ENCODE measurements at places on chromosomes 7 and 10.
A peak's percentile ranks its signal among the peaks of the same experiment; 100 is the strongest.

DNA sequence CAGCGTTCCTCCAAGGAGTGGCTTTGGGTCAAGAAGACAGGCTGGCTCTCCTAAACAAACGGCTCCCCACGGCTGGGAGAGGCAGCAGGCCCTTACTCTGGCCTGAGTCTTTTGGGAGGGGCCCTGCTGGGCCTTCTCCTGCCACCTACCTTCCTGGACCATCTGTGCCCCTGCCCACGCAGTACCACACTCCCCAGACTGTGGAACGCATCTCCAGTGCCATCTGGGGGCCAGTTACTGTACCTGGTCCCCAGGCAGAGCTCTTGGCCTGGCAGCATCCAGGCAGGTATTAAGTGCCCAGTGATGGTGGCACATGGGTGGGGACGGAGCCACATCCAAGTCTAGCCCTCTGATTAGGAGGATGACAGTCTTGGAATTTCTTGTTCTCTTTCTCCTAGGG lies 14.4 kb downstream of the ALKBH4 start:
- peak; percentile 17 for DNase-seq

DNA sequence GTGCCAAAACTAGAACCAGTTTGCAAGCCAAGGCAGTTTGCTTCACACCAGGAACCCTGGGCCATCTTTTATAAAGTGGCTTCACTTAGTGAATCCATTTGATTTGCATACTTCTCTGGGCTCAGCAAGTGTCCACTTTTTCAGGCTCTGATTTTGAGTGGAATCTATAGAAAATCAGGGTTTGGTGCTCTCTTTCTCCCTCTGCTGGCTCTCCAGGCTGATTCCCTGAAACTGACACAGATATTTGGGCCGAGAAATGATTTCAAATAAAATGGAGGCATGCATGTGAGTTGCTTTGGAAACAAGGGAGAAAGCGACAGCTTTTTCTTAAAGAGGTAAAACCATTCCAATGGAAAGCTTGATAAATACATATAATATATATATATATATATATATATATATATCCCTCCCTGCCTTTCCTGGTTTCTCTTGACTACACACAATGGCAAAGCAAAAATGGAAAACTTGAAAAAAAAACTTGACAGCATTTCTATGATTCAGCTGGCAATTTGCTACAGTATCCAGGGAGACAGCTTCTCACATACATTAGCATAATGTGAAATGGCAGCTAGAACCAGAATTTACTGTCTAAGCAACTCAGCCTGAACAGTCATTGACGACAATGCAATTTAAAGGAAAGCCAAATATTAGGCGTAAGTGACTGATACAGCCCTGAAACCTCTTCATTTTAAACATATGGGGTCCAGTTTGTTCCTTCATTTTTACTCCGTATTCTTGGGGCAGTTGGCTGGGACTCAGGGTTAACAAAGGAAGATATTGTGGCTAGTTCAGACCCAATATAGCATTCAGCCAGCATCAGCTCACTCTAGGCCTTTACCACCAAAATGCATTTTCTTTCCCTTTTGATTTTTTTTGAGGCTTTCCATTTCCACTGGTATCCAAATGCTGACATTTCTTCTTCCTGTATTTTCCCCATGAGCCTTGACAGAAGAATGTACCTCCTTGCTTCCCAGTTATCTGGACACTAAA lies 188.5 kb downstream of the TMEM178B start:
- DNase-seq, result no peak

DNA sequence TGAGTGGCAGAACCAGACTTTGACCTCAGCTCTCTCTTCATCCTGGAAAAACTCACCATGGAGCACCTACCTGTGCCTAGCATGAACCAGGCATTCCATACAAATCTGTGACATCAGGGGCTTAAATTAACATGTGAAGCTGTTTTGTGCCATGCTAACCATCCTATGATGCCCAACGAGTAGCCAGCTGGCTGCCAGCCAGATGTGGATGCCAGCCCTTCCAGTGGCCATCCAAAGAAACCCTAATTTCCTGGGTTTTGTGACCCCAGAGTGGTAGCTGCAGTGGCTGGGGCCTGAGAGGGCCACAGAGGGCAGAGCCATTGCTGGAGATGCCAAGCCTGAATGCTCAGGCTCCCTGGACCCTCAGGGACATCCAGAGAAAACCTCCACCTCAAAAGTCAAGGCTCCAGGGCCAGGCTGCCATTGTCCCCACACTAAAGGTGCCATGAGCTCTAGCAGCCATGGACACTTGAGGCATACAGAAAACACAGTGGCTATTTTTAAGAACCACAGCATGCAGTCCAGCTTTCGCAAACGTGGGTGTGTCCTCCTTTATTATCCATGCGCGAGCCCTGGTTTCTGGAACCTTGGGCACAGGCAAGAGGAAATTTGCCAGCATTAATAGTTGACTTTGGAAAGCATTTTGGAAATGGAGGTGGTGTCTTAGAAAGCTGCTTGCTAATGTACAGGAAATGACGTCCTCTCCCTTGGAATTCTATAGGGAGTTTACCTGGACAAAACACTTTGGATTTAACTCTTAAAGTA lies 6.0 kb downstream of the CPXM2 start:
- no peak for DNase-seq

- DNase-seq, result no peak
These were observed 247.8 kb upstream of the SMIM30 start for GRCh38 chr7:113366122-113366521.

DNA sequence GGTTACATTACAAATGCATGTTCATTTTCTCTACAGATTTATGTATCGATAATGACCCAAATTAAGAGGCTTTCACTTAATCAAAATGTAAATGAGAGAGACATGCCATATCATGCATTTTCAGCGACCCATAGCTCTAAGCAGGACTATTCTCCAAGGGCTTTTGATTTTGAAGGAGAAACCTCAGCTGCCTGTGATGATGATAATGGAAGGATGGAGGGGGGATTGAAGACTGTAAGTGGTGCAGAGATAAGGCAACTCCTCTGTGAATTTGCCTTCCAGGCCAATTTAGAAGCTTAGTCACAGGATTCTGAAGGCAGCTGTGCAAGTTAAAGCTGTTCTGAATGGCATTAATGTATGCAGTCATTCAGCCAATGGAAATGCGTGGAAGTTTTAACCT lies 8.3 kb downstream of the VSTM2A start:
- DNase-seq, result no peak

DNA sequence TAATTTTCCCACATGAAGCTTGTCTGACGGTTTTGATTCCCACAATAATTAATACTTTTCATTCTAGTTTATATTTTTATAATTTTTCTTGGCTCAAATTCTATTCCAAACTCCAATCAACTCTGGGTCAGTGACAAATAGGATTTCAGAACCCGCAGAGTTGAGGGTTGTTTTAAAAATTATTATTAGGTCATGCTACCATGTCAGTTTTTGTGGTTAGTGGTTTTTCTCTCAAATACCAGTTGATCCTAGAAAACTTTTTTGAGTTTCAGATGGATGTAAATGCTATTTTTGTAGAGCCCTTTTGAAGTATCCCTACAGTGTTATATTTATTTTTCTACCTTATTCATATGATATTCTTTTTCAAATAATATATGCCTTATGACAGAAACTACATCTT lies 237.4 kb downstream of the SEMA3D start:
- DNase-seq, result no peak

DNA sequence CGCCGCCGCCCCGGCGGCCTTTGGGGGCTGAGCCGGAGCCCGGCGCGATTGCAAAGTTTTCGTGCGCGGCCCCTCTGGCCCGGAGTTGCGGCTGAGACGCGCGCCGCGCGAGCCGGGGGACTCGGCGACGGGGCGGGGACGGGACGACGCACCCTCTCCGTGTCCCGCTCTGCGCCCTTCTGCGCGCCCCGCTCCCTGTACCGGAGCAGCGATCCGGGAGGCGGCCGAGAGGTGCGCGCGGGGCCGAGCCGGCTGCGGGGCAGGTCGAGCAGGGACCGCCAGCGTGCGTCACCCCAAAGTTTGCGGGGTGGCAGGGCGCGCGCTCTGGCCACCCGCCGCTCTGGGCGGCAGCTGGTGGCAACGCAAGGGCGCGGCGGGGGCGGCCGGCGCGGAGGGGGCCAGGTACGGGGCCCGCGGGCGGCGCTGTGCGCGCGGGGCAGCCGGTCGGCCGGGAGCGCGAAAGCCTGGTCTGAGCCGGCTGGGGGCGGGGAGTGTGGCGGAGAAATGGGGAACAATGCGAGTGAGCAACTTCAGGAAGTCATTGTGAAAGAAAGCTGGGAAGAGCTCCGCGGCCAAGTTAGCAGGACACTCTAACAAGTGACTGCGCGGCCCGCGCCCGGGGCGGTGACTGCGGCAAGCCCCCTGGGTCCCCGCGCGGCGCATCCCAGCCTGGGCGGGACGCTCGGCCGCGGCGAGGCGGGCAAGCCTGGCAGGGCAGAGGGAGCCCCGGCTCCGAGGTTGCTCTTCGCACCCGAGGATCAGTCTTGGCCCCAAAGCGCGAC lies at the start of gene IKZF1:
Gene IKZF1 (plus strand): TSS at position 588 of the 782 bp plus-strand sequence. CDS start 14,346 bp downstream, outside the sequence.
- DNase-seq, result peak; percentile 60

DNA sequence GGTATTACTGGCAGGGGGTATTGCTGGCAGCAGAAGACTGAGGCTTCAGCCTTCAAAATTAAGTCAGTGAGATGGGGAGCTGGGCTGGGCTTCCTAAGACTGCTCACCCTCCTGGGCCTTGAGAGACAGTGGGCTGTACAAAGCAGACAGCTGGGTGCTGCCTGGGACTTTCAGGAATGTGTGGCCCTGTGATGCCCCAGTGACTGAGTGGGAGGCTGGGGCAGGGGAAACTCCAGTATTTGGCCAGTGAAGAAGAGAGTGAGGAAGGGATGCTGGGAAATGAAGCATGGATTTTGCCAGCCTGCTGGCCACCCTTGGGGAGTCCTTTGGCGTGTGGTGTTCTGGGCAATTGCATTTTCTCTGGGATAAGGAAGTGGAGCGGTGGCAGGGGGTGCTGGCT lies 442 bp downstream of the ANKRD2 start:
- no peak for DNase-seq

DNA sequence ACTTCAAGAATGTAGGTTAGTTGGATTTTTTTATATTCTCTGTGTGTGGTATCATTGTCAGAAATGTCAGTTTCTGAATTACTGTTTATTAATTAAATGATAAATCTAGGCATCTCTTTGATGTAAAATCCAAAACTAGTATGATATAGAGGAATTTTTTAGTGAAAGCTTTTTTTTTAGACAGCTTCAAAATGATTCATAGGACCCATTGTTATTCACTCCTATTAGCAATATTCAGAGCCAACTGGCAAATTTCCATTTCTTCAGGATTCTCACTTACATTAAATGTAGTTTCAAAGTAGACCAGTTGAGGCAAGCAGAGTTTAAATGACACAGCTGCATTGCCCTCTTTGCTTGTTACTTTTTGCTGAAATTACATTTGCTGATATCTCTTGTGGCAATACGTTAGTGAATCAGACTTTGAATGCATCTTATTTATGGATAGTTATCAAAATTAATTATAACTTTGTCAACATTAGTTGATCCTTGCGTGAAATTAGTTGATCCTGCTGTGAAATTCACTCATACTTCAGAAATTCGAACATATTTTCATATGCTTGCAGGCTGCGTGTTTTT lies 20.3 kb downstream of the ZNF277 start:
- DNase-seq, result no peak

GRCh38 chr7:24388212-24388611 lies 104.2 kb downstream of the NPY start:
- no peak for DNase-seq

DNA sequence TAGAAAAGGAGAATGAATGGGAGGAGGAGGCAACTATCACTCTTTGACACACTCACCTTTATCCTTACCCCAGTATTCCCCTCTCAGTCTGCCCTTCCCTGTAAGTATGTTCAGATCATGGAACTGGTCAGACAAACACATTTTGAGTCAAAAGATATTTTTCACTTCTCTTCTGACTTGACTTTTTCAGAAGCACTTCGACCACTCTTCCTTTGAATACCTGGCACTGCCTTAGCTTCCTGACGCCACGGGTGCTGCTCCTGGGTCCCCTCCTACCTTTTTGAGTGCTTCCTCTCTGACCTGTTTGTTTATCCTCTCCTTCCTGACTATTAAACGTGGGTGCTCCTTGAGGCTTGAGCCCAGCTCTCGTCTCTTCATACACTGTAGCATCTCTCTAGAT lies 19.8 kb upstream of the C10orf67 start:
- no peak for DNase-seq

DNA sequence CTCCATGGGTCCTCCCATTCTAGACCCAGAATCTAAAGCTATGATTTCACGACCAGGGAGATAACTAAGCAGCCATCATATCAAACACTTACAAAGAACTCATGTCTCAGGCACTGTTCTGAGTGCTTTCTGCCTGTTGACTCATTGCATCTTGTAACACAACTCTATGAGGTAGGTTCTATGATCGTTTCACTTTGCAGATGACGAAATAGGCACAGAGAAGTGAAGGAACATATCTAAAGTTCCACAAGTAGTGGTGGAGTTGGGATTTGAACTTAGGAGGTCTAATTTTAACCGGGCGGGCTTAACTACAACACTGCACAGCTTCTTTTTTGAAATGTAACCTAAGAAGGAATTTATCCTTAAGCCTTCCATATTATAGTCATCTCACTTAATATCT lies 2.9 kb downstream of the RBP4 start:
- DNase-seq, result no peak

- DNase-seq, result no peak
These were observed 220.9 kb downstream of the C7orf25 start for GRCh38 chr7:42690794-42691639.

GRCh38 chr7:116342125-116342524 lies 131.8 kb downstream of the TES start:
- no peak for DNase-seq

DNA sequence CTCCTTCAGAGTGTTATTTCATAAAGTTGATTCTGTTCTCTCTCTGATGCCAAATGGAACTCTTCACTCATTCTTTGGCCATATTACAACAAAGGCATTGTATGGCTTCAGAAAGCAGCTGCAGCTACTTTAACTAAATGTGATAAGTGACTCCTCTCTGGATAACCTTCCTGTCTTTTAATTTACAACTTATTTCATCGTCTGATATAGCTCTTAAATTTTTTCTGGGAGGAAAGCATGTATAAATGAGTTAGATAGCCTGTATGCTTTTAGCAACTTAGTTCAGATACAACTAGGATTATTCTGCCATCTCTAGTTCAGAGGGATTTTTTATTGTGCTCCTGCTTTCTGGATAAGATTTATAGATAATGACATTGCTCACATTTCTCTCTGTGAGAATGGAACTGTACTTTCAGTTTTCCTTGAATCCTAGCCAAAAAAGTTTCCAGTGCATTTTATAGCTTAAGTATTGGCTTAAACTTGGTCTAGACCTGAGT lies 57.5 kb downstream of the KLHDC10 start:
- DNase-seq, result no peak

GRCh38 chr7:20365486-20365885 lies 34.8 kb downstream of the ITGB8 start:
- no peak for DNase-seq

DNA sequence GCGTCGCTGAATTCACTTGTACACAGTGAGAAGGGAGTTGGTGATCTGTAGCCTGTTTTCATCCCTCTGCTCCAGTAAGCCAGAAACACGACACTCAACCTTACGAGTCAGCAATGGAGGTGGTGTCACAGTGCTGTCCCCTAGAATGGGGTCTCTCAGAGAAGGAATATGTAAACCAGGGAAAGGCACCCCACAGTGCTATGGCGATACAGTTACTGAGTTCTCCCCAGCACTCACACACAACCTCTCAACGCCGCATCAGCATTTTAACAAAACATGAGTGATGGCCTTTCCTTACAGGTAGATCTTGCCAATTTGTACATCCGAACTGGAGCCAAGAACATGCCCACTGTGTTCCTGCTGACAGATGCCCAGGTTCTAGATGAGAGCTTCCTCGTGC lies 196.3 kb downstream of the CDCA7L start:
- DNase-seq, result no peak

GRCh38 chr7:79337717-79338116 lies 115.8 kb downstream of the MAGI2 start:
- no peak for DNase-seq
